ENCODE measurements at places on chromosomes 2 and 18.

- DNase-seq = no peak
These were observed 381.2 kb downstream of the TXNL1 start for GRCh38 chr18:56257205-56257604.

- no peak for DNase-seq
These were observed 31.4 kb upstream of the ACKR3 start for GRCh38 chr2:236538242-236538641.

DNA sequence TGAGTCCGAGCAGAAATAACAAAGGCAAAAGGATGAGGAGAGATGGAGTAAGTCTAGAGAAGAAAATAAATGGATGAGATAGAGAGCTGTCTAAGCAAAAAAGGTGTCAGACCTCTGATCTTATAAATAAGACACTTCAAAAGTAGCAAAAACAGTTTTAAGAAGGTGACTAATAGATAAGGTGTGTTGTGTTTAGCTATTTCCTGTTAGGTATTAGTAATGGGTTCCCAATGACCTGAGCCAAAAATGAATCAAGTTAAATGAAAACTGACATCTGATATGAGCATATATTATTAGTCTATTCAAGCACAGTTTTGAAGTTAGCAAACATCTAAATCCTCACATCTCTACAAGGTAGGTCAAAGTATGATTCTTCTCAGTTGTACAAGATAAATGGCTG lies 10.6 kb downstream of the SUPT7L start:
- DNase-seq = no peak

DNA sequence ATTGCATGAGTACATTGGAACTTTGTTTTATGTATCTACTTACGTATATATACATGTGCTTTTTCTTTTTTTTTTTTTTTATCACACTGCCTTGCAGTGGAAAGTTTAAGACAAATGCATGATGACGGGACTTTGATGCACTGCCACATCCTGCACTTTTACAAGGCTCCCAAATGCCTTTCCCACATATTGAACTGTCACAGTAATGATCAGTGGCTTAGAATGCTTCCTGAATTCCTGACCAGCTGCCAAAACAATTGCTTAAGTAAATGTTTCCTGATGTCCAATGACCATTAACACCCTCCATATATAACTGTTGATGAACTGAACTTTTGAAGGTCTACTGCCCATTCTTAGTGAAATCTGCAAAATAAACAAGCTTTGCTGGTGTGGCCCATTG lies 60.2 kb downstream of the LYPD6B start:
- no peak for DNase-seq

- DNase-seq = no peak
These were observed 119.5 kb upstream of the RAB12 start for GRCh38 chr18:8489761-8490160.

GRCh38 chr2:95275151-95275515 lies 884 bp downstream of the PROM2 start:
- DNase-seq = no peak

DNA sequence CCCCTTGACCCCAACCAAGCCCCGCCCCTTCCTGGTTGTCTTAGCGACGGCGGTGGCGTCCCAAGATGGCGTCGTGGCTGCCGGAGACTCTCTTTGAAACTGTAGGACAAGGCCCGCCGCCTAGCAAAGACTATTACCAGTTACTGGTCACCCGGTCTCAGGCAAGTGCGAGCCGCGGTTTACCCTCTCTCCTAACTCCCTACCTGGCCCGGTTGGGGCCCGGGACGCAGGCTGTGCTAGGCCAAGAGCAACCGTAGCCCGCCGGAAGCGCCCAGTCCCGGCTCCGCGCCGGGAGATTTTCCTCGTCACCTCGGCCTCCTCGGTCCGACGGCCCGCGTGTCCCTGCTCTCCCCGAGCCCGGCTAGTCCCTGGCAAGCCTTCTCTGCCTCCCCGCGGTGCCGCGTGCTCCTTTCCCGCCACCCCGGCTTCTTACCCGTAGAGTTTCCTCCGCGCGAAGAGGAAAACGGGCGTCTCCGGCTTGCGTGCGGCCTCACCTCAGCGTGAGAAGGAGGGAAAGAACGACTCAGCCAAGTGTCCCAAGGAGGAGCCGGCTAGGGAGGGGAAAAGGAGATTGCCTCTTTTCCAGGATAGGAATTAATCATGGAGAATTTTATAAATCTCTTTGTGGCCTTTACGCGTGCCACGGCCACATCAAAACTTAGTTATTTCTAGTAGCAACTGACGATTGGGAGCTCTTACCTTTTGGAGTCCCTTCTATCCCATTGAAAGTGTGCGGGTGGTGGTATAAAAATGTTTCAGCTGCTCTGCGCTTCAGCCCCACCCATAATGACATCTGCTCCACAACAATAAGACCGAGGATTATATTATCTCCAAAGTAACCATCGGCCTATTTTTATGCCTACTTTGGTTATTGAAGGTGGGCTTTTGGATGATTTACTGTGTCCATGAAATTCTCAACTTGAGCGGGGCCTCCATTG lies at the start of gene FBXO36:
TSS of gene FBXO36 (plus strand) at position 55 of the 938 bp plus-strand sequence. CDS start at position 66, 11 bp downstream.
- peak; percentile 50 for DNase-seq

GRCh38 chr2:11018651-11019185 lies 107.0 kb downstream of the KCNF1 start:
- DNase-seq = no peak

- no peak for DNase-seq
These were observed 490.7 kb upstream of the ZEB2 start for GRCh38 chr2:145010635-145011034.

GRCh38 chr2:58757971-58758370 lies 516.8 kb upstream of the FANCL start:
- DNase-seq = no peak

DNA sequence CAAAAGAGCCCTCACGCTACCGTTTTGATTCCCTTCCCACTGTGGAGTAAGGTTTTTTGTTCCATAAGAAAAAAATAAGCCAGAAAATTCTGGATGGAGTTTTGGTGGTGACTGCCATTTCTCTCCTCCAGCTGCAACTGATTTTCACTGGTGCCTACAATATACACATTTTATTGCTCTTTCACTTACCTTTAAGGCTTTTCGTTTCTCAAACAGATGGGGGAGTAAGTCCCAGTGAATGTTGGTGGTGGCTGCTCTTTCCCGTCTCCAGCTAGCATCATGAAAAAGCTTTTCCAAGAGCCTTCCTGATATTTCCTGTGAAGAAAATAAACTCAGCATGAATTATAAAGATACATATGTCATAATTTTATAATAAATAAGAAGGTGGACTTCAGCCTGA lies 932.5 kb upstream of the PIK3C3 start:
- no peak for DNase-seq

DNA sequence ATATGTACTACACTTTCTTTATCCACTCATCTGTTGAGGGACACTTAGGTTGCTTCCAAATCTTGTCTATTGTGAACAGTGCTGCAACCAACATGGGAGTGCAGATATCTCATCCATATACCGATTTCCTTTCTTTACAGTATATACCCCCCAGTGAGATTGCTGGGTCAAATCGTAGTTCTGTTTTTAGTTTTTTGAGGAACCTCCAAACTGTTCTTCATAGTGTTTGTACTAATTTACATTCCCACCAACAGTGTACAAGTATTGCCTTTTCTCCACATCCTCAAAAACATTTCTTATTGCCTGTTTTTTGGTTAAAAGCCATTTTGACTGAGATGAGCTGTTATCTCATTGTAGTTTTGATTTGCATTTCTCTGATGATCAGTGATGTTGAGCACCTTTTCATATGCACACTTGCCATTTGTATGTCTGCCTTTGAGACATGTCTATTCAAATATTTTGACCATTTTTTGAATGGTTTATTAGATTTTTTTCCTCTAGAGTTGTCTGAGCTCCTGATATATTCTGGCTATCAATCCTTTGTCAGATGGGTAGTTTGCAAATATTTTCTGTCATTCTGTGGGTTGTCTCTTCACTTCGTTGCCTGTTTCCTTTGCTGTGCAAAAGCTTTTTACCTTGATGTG lies 12.2 kb downstream of the PLEK start:
- no peak for DNase-seq

DNA sequence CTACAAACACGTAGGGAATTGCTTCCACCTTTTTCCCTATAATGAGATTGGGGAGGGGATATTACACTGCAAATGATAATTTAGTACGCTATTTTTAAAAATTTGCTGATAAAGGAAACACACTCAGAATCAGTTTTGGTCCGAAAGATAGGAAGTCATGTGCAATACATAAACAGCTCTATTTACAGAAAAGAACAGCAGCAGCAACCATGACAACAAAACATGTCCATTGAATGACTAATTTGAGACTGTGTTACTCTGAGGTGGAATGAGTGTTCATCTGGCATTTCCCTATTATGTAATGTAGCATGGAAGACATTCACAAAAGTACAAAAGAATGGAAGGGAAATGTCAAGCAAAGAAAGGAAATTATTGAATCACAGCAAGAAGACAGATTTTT lies 337.2 kb downstream of the NBAS start:
- DNase-seq = no peak

GRCh38 chr2:25215948-25216679 lies 47.7 kb upstream of the POMC start:
- DNase-seq = peak; percentile 93

DNA sequence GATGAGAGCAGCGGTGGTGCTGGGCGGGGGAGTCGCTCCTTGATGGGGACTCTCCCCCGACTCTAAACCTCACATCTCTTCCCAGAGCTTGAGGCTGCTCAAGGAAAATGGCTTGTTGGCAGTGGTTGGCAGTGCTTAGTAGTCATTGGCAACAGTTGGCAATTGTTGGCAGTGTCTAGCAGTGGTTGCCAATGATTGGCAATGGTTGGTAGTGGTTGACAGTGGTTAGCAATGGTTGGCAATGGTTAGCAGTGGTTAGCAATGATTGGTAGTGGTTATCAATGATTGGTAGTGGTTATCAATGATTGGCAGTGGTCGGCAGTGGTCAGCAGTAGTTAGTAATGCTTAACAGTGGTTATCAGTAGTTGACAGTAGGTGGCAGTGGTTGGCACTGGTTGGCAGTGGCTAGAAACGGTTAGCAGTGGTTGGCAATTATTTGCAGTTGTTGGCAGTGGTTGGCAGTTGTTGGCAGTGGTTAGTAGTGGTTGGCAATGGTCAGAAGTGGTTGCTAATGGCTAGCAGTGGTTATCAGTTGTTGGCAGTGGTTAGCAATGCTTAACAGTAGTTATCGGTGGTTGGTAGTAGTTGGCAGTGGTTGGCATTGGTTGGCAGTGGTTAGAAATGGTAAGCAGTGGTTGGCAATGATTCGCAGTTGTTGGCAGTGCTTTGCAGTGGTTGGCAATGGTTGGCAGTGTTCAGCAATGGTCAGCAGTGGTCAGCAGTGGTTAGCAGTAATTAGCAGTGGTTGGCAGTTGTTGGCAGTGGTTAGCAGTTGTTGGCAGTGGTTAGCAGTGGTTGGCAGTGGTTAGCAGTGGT lies 85.4 kb upstream of the OTOS start:
- no peak for DNase-seq

DNA sequence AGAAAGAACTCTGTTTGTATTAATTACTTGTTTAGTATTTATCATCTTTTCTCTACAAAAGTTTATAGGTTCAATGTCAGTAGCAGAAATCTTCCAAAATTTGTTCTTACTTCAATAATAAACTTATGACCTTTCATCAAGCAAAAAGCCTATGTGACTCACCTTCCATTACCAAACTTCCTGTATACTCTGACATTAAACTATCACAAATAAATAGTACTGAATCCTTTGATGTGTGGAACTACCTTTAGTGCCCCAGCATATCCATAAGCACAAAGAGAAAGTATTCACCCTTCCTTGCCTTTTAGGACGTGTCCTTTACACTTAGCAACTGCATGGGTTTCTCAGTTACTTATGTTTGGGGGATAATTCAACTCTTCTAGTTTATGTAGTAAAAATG lies 166.0 kb downstream of the EHBP1 start:
- no peak for DNase-seq

- no peak for DNase-seq
These were observed 265.1 kb downstream of the MEIS1 start for GRCh38 chr2:66699793-66700676.

DNA sequence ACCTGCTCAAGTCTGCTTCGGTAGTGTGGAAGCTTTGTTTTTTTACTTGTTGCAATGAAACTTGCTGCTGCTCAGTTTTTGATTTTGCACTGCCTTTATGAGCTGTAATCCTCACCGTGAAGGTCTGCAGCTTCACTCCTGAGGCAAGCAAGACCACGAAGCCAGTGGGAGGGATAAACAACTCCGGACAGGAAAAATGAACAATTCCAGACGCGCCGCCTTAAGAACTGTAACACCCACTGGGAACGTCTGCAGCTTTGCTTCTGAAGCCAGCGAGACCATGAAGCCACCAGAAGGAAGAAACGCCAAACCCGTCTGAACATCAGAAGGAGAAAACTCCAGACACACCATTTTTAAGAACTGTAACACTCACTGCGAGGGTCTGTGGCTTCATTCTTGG lies 245.7 kb upstream of the REG3G start:
- DNase-seq = no peak

- no peak for DNase-seq
These were observed 10.1 kb downstream of the SP9 start for GRCh38 chr2:174344716-174345461.

DNA sequence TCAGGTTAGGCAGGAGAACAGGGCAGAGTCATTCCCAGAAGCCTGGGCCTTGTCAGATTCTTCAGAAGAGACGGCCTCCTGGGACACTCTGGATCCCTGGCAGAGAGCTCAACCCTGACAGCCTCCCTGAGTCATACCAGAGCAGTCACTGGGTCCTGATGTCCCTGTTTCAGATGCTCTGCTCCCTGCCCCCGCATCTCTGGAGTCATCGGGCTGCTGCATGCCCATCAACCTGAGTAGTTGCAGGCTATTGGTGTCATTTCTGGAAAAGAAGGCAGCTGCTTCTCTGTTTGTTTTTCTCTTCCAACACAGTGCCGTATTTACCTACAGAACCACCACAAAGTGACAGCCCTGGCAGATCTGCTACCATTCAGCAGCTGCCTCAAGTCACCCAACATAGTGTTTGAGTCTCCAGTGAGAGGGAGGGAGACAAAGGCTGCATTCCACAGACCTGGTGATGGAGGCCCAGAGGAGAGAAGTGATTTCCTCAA lies 145.1 kb downstream of the B3GNT2 start:
- DNase-seq = no peak

- no peak for DNase-seq
These were observed 404.8 kb upstream of the ACVR2A start for GRCh38 chr2:147439986-147440385.

DNA sequence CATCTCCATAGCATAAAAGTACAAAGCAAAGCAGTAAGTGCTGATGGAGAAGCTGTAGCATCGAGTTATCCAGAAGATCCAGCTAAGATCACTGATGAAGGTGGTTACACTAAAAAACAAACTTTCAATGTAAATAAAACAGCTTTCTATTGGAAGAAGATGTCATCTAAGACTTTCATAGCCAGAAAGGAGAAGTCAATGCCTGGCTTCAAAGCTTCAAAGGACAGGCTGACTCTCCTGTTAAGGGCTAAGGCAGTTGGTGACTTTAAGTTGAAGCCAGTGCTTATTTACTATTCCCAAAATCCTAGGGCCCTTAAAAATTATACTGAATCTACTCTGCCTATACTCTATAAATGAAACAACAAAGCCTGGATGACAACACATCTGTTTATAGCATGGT lies 44.0 kb downstream of the METTL8 start:
- no peak for DNase-seq

DNA sequence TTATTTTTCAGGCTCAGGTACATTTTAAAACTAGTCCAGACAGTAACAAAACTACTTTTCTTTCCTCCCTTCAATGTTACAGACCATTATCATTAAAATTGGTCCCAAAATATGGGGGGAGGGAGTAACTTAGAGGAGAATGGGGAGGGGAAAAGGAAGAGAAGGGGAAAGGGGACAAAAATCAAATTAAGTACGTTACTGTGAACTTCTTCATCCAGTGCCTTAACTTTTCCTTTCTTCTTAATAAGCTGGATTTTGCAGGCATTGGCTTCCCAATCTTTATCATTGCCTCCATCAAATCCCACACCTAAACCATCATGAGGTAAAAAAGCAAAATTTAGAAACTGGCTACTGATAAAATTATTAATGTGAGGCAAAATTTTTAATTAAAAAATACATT lies 17.2 kb downstream of the GFPT1 start:
- no peak for DNase-seq
